NCI-H1694 (cell line): ENCODE measurements at places on chromosomes 12 and 14.

DNA sequence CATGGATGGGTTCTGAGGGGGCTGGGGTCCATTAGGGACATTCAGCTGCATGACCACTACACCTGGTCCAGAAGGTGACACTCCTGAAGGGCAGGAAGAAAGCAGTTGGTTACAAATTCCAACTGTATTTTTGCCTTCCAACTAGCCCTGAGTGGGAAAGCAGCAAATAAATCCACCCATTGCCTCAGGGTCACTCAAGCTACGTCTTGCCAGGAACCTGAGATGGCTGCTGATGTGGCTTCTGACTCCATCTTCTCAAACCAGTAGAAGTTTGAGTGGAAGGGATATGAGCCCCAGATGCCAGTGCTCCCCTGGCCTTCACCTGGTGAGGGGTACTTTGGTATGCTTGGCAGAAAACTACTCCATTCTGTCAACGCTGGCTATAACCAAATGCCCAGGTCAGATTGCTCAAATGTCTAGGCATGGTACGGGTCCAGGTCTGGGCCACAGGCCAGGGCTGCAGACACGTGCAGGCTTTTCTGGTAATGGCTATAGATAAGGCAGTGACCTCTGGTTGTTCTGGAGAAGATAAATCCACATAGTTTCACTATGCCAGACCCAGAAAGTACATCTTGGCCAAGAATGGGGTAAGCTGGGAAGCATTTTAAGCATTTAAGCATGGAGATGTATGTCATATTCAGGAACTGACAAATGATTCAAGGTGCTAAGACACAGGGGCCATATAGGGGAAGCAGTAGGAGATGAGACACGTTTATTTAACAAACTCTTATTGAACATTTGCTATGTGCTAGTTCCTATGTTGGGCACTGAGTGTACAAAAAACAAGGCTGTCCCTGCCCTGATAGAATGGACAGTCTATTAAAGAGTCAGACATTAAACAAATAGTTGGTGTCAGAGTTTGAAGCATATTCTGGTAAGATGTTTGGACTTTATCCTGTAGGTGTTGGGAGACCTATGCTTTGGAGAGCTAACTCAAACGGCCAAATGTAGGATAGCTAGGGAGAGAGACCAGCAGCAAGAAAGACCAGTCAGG is 8.3 kb upstream of the STAC3 start:
- no peak for DNase-seq

GRCh38 chr14:57512220-57512619 is 18.6 kb upstream of the CCDC198 start:
- DNase-seq = peak; percentile 62

GRCh38 chr14:29630566-29631160 is 297.0 kb downstream of the PRKD1 start:
- no peak for DNase-seq

DNA sequence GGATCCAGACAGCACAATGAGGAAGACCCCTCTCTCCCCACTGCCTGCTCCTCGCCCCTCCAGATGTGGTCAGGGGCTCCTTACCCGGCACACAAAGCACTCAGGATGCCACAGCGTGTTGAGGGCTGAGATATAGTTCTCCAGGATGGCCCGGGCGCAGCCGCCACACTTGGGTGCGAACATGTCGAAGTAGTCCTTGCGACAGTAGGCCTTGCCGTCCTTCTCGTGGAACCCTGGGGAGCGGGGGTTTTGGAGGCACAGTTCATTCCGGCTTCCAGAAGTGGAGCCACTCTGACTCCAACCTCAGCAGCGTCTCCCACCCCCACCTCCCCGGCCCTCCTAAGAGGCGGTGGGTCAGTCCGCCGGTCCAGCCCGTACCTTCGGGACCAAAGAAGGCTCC is 12.8 kb upstream of the RPLP0 start:
- no peak for DNase-seq

GRCh38 chr14:69042787-69043444 is 63.8 kb upstream of the ACTN1 start:
- DNase-seq = no peak

DNA sequence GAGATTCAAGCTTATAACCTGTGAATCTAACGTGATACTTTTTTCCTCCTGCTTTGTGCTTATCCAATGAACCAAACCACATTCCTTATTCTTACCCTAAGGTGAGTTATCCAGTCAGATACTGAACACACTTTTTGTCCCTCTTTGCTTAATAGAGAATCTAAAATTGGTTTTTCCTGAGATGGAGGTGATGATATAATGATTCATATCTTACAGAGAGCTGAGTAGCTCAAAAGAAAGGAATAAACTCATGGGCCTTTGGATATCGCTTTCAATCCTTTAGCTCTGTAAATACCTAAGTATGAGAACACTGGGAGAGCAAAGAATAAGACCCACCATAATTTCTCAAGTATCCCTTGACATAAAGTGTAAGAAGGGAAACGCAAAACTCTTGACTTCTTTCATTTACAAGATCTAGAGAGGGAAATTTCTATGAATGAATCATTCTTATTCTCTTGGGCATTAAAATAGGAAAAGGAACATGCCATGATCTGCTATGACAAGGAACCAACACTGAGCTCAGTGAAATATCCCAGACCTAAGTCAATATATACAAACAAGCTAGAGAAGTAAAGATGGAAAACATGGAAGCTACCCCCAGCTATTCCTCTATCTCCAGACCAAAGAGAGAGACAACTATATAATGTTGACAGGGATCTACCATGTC is 81.8 kb upstream of the STAC3 start:
- DNase-seq = no peak

DNA sequence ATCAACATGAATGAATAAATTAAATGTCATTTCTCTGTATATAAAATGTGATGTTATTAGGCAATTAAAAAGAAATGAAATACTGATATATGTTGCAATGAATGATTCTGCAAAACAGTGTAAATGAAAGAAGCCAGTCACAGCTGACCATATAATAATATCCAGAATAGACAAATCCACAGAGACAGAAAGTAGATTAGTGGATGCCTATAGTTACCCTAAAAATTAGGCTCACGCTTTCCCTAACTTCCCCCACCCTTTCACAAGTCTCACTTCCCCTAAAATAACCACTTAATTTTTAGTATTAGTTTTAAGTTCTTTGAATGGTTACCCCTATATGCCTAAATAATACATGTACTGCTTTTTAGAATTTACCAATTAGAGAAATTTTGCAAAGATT is 348.9 kb upstream of the FAR2 start:
- no peak for DNase-seq

DNA sequence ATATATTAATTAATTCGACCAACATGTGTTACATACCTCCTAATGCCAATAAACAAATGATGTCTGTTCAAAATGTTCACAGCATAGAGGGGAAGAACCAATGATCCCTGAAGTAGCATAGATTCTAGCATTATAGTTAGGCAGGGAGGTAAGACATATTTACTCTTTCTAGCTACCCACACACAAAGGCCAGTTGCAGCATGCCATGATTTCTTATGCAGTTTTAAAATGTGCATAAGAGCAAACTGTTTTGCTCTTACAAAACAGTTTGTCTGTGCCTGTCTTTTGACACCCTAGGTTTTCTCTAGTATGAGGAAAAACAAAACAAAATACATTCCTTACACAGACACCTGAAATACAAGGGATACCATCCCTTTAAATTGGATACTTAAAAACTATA is 61.9 kb downstream of the SLC16A7 start:
- DNase-seq = no peak

- DNase-seq = no peak
Measured at GRCh38 chr12:58586762-58587161, 333.5 kb downstream of the LRIG3 start.

- no peak for DNase-seq
Measured at GRCh38 chr12:66302827-66303169, 505 bp downstream of the HELB start.

- no peak for DNase-seq
Measured at GRCh38 chr12:18221726-18222125, 39.6 kb upstream of the PIK3C2G start.
